ENCODE measurements at places on chromosomes 11 and 22. TPM values are rescaled to one million over a fixed set of nuclear protein-coding genes. Genes with fewer than 3 reads are reported as not detected.

DNA sequence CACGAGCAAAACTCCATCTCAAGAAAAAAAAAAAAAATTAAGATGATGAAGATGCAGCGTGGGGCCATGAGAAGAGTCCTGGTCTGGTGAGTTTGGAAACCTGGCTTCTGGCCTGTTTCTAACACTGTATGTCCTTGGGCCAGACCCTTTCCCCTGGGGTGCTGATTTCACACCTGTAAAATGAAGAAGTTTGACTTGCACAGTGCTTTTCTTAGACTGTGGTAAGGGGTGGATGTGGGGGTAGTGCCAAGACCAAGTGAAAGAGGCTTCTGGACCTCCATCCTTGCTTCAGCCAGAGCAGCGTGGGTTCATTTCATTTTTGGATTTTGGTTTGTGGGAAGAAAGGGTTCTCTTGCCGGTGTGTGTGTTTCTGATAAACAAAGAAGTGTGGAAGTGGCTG is 42.1 kb downstream of the PTPRJ start:
- H3K27ac ChIP-seq: no peak overlapping the region
- H3K27me3 ChIP-seq: no peaks in the 10 kb centered on the region
- H3K36me3 ChIP-seq: no peaks in the 10 kb centered on the region
- no peak for DNase-seq
- no peaks in the 10 kb centered on the region for H3K4me1 ChIP-seq

Gene GRM5
- polyA plus RNA-seq: not detected

- peaks cover 6% of the 10 kb centered on the region for H3K27me3 ChIP-seq
- H3K4me3 ChIP-seq: no peak overlapping the region
- H3K4me1 ChIP-seq: no peaks in the 10 kb centered on the region
- H3K36me3 ChIP-seq: no peaks in the 10 kb centered on the region
Observed at GRCh38 chr22:47379037-47379436, 616.6 kb downstream of the TBC1D22A start.

DNA sequence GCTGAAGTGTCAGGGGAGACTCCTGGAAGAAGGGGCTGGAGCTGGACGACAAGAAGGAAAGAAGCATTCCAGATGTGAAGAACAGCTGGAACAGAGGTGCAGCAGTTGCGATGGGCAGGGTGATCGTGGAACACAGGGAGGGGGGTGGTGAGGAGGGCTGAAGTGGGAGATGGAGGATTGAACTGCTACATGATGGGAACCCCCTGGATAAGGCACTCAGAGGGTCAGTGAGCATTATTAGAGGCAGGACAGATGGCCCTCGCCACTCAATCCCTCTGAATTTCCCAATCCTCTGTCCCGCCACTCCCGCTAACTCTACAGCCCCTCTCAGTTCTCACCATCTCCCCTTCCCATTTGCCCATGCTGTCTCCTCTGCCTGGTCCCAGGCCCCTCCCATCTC is 14.0 kb downstream of the SERPINH1 start:
- H3K4me1 ChIP-seq: 0 out of 2 replicates have a peak, but pooled peaks cover 5% of the 10 kb centered on the region
- H3K27ac ChIP-seq: peak overlapping the region; percentile 56
- DNase-seq: no peak
- peaks cover 32% of the 10 kb centered on the region for H3K36me3 ChIP-seq
- no peak overlapping the region for H3K4me3 ChIP-seq

Gene OR8D1
- not detected for polyA plus RNA-seq

GRCh38 chr11:3370311-3370870 is 8.6 kb downstream of the ZNF195 start:
- DNase-seq: no peak
- no peaks in the 10 kb centered on the region for H3K27me3 ChIP-seq
- peaks cover 76% of the 10 kb centered on the region for H3K36me3 ChIP-seq
- H3K4me1 ChIP-seq: no peaks in the 10 kb centered on the region

Gene TTLL1
- 18.8 TPM for polyA plus RNA-seq

Gene OR56A1
- not detected for polyA plus RNA-seq

Gene CALCA
- not detected for polyA plus RNA-seq

- H3K4me3 ChIP-seq: no peak overlapping the region
- H3K36me3 ChIP-seq: peaks cover 20% of the 10 kb centered on the region
- no peaks in the 10 kb centered on the region for H3K27me3 ChIP-seq
- peak; percentile 32 for DNase-seq
Observed at GRCh38 chr11:9803685-9804418, 140.0 kb downstream of the SWAP70 start.

Gene MFRP
- polyA plus RNA-seq: not detected

Data from GM23248 (cell line).